T follicular helper cell (primary cell): ENCODE measurements at places on chromosomes 13 and 19.

DNA sequence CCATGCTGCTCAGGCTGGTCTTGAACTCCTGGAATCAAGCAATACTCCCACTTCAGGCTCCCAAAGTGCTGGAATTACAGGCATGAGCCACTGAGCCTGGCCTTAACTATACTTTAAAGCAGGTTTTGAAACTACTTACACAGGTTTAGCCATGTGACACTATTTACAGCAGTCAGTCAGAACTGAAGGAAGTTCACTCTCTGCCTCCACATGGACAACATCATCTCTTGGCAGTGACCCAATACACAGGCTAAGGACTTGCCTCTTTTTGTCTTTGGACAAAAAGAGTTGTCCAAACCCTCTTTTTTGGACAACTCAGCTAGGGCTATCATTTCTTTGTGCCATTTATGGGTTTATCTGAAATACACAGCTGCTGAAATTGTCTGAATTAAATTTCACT lies 89.0 kb upstream of the CLDN10 start:
- DNase-seq, result no peak

DNA sequence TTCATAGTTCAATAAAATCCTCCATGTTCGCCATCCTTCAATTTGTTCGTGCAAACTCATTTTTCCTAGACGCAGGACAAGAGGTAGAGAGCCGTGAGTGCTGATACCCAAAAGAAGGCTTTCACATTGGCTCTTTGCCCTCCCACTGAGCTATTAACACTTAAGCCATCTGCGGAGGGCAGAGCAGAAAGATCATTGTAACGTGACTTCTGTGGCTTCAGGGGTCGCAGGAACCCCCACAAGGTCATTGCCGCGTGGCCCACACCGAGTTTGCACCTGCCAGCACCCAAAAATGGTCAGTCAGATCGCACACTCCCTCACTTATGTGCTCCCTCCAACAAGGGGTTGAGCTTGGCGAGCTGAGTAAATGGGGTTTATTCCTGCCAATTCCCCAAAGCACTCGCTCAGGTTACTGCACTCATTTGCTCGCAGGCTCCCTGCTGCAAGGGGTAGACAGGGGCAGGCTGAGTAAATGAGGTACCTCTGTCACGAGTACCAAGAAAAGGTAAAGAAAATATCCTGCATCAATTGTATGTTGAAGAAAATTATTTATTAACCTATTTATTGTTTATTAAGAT lies 144.1 kb downstream of the PRR20E start:
- no peak for DNase-seq

DNA sequence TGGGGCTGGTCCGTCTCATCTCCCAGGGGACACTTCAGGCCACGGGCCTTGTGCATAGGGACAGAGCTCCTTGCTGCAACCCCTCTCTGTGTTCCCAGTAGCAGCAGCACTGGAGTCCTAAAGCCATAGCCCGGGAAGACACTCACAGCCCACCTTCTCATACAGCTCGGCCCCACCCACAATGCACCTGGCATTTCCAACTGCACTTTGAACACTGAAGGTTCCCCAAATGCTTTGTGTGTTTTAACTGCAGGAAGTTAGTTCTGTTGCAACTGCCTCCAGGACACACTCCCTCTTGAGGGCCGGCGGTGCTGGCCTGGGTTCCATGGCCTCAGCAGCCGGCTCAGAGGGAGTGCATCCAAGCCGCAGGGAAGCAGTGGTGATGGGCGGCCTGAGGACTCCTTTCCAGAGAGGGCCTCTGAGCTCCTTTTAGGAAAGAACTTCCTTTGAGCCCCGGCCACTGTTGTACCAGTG lies 22.7 kb upstream of the TMEM255B start:
- no peak for DNase-seq

GRCh38 chr13:98706446-98707110 lies 45.9 kb downstream of the SLC15A1 start:
- no peak for DNase-seq

DNA sequence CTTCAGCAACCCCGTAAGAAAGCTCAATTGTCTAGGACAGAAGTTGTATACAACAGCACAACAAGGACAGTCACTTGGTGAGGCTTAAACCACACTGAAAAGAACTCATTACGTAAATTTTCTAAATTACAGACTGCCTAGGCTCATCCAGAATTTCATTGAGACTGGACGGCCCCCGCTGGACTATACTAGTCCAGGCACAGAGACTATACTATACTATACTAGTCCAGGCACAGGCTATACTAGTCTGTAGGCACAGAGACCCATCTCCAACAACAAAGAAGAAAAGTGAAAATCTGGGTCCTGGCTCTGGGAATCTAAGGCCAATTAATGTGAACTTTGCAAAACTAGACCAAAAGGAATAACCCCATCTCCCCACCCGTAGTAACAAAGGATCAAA lies 700 bp downstream of the ZNF816 start:
- DNase-seq, result no peak

DNA sequence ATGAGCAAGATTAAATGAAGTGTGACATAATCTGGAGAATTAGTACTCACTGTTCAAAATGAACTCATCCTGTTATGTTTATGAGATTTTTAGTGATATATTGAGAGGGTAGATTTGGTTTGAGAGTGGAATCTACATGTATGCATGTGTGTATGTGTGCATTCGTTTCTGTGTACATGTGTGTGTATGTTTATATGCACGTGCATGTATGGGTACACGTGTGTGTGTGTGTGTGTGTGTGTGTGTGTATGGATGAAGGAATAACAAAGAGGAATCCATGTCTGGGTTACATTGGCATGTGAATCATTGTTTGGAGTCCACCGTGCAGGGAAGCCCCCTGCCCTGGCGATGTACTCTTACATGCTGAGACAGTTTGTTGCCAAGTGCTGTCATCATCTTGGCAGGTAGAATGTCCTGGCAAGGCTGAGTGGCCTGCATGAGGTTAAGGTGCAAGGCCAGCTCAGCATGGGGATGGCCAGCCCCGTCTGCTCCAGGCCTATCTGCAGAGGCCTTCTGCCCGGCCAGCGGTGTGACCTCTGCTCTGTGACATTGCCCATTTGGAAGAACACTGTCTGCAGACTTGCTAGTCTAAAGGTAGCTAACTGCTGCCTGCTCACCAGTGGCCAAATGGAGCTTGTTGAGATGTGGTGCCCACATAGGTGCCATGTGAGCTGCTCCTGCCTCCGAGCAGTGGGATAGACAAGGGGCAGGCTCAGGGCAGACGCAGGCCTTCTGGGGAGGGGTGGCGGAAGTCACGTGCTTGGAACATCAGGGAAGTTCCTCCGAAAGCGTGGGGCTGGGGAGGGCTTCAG lies 222.3 kb downstream of the TEX29 start:
- DNase-seq, result no peak
